ENCODE measurements at places on chromosomes 7 and 10.
A peak's percentile ranks its signal among the peaks of the same experiment; 100 is the strongest.

DNA sequence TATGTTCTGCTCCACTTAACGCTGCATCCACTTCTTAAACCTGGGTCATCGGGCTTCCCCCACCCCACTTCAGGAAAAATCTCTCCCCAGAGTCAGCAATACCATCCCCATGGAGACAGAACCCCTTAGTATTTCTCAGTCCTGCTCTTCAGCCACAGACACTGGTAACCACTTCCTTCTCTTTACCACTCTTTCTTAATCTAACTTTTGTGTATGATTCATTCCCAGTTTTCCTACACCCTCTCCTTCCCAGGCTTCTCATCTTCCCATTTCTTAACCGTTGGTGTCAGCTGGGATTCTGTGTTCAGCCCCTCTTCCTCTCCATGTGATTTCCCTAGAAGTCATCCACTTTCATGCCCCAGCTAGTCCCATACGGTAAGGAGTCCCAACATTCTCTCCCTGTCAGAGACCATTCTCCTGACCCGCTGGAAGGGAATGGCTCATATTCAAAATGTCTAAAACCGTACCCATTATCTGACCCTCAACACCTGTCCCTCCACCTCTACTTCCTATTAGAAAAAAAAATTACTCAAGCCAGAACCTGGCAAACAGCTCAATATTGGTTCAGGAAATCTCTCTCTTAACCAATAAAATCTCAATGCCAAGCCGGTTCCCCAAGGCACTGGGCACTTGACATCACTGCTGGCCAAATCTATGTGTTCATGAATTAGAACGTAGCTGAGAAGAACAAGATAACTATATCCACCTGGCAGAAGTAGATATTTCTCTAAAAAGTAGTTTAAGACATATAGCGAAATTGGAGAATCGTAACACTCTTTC is 89.4 kb downstream of the DGKI start:
- H3K27ac ChIP-seq: no peak overlapping the region
- no peaks in the 10 kb centered on the region for H3K4me1 ChIP-seq
- H3K27me3 ChIP-seq: peaks cover 6% of the 10 kb centered on the region

DNA sequence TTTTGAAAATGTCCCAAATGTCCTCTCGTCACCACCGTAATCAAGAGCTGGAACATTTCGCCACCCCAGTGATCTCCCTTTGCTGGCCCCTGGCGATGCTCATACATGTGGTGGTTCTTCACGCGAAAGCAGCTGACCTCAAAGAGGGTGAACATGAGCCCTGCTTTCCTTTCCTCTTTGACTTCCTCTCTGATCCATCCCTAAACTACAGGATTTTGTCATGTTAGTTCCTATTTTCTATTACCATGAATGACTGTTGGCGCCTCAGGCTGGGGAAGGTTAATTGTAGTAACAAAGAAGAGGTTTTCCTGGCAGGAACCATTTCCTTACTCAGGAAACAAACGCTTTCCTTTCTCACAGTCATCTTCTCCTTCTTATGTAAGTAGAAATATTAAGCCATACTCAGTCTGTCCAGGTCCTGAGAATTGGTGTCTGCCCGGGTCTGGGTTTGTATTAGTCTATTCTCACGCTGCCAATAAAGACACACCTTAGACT is 114.5 kb downstream of the INSYN2A start:
- DNase-seq: no peak
- no peak overlapping the region for H3K4me3 ChIP-seq
- H3K27me3 ChIP-seq: no peaks in the 10 kb centered on the region
- no peak overlapping the region for H3K27ac ChIP-seq

- DNase-seq: no peak
- no peaks in the 10 kb centered on the region for H3K27me3 ChIP-seq
- H3K36me3 ChIP-seq: no peaks in the 10 kb centered on the region
- H3K27ac ChIP-seq: no peak overlapping the region
These were observed 176.8 kb downstream of the TWIST1 start for GRCh38 chr7:18940593-18941134.

DNA sequence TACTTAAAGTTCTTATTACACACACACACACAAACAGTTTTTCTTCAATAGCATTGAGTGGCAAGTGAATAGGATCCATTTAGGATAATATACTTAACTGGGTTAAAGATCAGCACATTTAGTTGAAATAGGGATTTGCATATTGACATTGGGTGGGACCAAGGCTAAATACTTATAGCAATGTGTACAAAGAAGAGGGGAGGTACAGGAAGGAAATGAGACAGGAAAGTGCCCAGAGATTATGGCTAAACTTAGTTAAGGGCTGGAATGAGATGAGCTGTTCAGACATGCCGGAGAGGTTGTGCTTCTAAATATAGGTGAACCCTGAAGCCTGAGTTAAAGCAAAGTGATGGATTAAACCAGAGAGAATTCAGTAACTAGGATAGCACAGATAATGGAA is 95.1 kb downstream of the LSMEM1 start:
- peaks cover 16% of the 10 kb centered on the region for H3K4me1 ChIP-seq
- DNase-seq: no peak
- H3K27me3 ChIP-seq: no peaks in the 10 kb centered on the region
- no peak overlapping the region for H3K4me3 ChIP-seq
- H3K27ac ChIP-seq: no peak overlapping the region
- no peaks in the 10 kb centered on the region for H3K36me3 ChIP-seq

- peaks cover 11% of the 10 kb centered on the region for H3K36me3 ChIP-seq
- no peak for DNase-seq
- H3K27ac ChIP-seq: no peak overlapping the region
- H3K27me3 ChIP-seq: no peaks in the 10 kb centered on the region
These were observed 61.2 kb downstream of the ICA1 start for GRCh38 chr7:8200717-8201116.

DNA sequence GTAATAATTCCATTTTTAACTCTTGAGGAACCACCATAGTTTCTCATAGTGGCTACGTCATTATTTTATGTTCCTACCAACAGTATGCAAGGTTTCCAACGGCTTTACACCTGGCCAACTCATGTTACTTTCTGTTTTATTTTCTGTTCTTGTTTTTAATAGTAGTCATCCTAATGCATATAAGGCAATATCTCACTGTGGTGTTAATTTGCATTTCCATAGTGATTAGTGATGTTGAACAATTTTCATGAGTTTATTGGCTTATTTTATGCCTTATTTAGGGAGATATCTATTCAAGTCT is 465.5 kb upstream of the KLF6 start:
- DNase-seq: no peak
- no peaks in the 10 kb centered on the region for H3K36me3 ChIP-seq
- H3K27ac ChIP-seq: no peak overlapping the region

GRCh38 chr7:7978860-7979259 is 10.3 kb downstream of the GLCCI1 start:
- DNase-seq: peak; percentile 23
- no peaks in the 10 kb centered on the region for H3K27me3 ChIP-seq
- H3K27ac ChIP-seq: no peak overlapping the region

GRCh38 chr7:44539669-44540506 is 1.2 kb downstream of the NPC1L1 start:
- DNase-seq: no peak
- peaks cover 7% of the 10 kb centered on the region for H3K4me1 ChIP-seq
- no peaks in the 10 kb centered on the region for H3K27me3 ChIP-seq
- no peak overlapping the region for H3K4me3 ChIP-seq
- no peaks in the 10 kb centered on the region for H3K36me3 ChIP-seq

DNA sequence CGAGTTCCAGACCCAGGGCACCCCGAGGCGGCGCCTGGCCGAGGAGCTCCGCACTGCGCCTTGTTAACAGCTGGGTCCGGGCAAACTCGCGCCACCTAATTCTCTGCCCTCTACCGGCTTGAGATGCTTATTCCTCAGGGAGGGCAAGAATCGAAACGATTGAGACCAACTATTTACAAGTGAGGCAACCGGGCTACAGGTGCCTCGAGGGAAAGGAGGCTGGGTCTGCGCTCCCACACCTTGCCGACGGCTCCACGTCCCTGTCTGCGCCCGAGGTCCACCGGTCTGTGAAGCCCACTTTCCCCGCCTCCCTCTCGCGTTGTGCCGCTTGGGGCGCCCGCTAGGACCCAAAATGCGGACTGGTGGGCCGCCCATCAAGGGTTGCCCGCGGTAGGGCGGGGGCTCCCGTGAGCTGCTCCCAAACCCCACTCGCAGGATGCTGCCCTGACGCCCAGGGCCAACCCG is 527 bp downstream of the AKR1B1 start:
- peak; percentile 47 for DNase-seq
- peak overlapping the region; percentile 90 for H3K27ac ChIP-seq
- peaks cover 38% of the 10 kb centered on the region for H3K4me1 ChIP-seq

DNA sequence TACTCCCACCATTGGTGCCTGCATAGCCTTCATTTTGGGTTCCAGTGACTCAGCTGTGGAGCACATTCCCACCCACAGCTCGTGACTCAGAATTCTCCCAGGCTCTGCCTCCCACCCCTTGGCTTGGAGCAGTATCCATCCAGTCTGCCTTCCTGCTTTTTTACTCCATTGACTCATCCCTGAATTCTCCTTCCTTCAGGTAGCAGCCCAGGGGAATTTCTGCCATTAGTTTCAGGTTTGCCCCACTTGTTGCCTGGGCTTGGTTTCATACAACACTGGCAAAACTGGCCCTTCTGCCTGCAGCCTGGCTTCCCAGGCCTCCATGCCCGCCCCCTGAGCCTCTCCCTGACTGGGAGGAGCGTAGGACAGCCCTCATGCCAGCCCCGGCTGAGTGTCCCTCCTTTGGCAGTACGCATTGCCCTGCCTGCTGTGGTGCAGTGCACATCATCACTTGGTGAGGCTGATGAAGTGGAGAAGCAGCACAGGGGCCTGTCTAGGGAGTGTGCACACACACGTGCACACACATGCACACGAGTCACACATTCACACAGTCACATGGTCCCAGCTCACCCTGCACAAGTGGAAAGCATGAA is 55.0 kb downstream of the SNX10 start:
- no peak for DNase-seq
- H3K27ac ChIP-seq: no peak overlapping the region
- no peaks in the 10 kb centered on the region for H3K27me3 ChIP-seq
- H3K36me3 ChIP-seq: no peaks in the 10 kb centered on the region
- no peaks in the 10 kb centered on the region for H3K4me1 ChIP-seq

DNA sequence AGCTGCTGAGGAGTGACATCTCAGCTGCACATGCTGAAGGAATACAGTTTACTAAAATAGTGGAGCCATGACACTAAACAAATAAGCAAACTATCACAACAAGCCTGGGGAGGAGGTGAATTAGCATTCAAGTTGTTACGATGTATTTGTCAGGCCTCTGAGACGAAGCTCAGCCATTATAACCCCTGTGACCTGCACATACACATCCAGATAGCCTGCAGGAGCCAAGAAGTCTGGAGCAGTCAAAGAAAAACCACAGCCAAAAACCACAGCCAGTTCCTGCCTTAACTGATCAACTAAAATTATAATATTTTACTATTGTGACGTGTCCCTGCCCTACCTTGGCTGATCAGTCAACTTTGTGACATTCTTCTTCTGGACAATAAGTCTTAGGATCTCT is 68.6 kb downstream of the NSUN6 start:
- H3K4me3 ChIP-seq: no peak overlapping the region
- no peak overlapping the region for H3K27ac ChIP-seq
- H3K36me3 ChIP-seq: peaks cover 76% of the 10 kb centered on the region
- H3K27me3 ChIP-seq: no peaks in the 10 kb centered on the region

- H3K27ac ChIP-seq: no peak overlapping the region
- H3K27me3 ChIP-seq: no peaks in the 10 kb centered on the region
- peaks cover 15% of the 10 kb centered on the region for H3K4me1 ChIP-seq
These were observed 40.9 kb downstream of the PRPF18 start for GRCh38 chr10:13627459-13628310.

DNA sequence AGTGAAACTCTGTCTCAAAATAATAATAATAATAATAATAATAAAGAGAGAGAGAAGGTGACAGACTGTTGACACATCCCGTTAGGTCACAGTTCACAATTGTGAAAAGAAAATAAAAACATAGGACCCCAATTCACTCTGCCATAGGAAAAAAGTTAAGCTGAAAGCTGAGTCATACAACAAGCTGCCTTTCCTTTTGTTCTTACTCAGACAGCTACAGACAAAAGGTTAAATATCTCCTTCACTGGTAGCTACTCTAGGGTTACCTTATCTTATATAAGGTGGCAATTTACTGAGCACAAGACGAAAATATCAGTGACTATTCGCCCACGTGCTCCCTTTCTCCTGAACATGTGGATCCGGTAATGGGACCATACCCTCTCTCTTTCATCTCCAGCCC is 17.5 kb downstream of the TUBAL3 start:
- H3K4me1 ChIP-seq: no peaks in the 10 kb centered on the region
- no peaks in the 10 kb centered on the region for H3K27me3 ChIP-seq
- no peak overlapping the region for H3K4me3 ChIP-seq

- no peak overlapping the region for H3K4me3 ChIP-seq
- no peaks in the 10 kb centered on the region for H3K27me3 ChIP-seq
- H3K36me3 ChIP-seq: no peaks in the 10 kb centered on the region
- no peak for DNase-seq
- H3K27ac ChIP-seq: no peak overlapping the region
These were observed 49.2 kb upstream of the ANKRD1 start for GRCh38 chr10:90969947-90970673.

DNA sequence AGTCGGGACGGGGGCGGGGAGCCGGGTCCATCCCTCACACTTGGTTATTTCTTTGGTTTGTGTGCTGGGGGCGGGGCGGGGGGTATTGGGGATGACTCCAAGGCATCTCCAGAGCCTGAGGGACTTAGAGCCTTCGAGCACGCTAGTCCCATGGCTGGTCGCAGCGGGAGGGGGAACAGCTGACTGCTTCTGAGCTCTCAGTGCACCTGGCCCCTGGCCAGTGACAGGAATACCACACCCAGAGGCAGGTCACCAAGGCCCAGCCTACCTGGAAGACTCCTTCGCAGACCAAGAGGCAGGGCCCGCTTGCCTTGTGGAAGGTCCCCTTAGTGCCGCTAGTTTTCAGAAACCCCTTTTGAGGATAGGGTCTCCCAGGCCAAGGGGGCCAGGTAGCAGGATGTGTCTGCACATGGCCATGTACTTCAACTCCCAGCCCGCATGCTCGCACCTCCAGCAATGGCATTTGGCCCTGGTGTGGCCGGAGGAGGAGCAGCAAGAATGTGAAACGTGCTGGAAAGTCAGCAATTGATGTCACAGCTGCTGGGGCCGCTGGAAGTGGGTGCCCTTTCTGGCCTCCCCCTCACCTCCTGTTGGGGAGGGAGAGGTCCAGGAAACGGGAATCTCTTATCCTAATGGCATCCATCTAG is 40.3 kb downstream of the AGAP3 start:
- H3K27me3 ChIP-seq: no peaks in the 10 kb centered on the region
- no peak overlapping the region for H3K27ac ChIP-seq
- DNase-seq: peak; percentile 77
- peak overlapping the region; percentile 48 for H3K4me3 ChIP-seq

- no peak for DNase-seq
These were observed 8.3 kb upstream of the ASZ1 start for GRCh38 chr7:117435475-117436043.

- H3K4me3 ChIP-seq: no peak overlapping the region
- H3K4me1 ChIP-seq: no peaks in the 10 kb centered on the region
- DNase-seq: no peak
- H3K36me3 ChIP-seq: no peaks in the 10 kb centered on the region
These were observed 501.6 kb downstream of the GRID1 start for GRCh38 chr10:85864868-85865526.

Measured in stomach (tissue), 19 donors.